ENCODE measurements at places on chromosomes 12 and 14.

DNA sequence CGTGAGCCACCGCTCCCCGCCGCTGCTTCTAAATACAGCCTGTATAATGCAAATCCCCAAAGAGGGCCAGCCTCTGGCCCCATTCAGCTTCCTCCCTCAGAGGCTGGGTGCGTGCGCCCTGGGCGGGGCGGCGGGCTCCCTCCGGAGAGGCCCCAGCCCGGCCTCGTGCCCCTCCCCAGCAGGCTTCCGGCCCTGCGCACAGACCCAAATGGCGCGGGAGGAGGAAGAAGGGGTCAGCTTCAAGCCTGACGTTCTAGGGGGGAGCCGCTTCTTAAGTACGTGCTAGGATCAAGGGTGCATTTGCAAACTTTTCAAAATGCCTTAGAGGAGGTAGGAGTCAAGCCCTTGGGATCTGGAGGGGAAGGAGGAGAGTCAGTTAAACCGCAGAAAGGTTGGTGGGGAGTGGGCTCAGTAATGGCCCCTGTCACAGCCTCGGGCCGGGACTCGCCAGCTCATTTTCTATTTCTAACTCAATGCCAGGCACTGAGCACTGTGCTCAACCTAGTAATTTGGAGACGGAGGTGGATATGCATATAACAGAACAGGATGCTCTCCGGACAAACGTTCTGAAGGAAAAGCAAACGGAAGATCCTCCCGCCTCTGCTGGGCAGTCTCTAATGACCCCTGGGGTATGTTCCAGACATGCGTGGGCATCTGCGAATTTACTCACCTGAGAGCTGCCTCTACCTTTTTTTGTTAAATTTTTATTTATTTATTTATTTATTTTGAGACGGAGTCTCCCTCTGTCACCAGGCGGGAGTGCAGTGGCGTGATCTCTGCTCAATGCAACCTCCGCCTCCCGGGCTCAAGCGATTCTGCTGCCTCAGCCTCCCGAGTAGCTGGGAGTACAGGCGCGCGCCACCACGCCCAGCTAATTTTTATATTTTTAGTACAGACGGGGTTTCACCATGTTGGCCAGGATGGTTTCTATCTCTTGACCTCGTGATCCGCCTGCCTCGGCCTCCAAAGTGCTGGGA is 32.3 kb downstream of the NINJ2 start:
- DNase-seq, result peak; percentile 75

DNA sequence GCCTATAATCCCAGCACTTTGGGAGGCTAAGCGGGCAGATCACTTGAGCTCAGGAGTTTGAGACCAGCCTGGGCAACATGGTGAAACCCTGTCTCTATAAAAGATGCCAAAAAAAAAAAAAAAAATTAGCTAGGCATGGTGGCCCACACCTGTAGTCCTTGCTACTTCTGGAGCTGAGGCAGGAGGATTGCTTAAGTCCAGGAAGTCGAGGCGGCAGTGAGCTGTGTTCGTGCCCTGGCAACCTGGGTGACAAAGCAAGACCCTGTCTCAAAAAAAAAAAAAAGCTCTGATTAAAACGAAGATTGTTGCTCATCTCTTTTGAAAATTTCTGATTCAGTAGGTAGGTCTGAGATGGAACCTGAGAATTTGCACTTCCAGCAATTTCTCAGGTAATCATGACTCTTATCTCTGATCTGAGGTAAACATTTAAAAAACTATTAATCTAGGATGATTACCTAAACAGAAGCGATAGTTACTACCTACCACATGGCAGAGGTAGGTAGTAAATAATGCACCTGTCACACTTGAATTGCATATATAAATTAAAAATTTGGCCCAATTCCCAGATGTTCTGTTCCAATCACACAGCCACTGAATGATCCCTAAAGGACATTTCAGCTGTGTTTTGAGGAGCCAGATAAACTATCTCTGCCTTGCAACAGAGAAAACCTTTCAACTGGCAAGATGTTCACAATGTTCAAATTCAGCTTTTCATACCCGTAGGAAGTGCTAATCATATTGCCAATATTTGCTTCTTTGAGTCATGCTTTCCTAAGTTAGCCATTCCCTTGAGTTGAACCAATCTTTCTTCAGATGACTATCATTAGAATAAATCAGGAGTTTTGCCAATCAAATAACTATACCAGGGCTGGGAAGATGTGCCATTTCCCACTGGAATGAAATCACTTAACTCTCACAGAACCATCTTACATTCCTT is 4.2 kb upstream of the TEP1 start:
- no peak for DNase-seq

GRCh38 chr14:79165471-79166090 is 995.4 kb downstream of the NRXN3 start:
- no peak for DNase-seq

DNA sequence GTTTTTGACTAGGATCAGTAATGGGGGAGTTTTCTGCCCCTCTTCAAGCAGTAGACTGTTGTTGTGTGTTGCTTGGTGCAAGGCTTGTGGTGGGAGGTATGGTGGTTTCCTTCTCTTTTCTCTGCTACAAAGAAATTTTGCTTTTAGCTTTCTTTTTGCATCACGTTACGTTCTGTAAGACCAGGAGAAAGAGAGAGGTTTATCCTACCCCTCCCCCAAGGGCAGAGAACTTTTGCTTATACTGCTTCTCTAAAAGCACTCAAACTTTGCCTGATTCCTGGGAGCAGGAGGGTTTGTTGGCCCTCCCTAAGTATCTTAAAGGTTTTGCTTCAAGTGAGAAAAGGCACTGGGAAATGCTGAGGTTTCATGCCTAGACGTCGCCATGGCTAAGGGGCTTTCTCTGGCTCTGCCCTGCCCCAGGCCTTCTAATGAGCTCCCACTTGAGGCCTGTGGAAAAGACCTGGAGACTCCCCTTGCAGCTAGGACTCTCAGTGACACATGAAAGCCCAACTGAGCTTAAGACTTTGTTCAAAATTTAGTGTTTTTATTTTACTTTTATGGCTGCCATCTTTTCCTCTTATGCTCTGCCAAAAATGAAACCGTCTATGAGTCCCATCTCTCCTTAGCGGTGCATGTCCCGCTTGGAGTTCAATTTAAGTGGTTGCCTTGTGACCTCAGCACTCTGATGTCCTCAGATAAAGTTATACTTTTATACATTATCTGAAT is 49.2 kb downstream of the EIF2S3B start:
- DNase-seq, result no peak

DNA sequence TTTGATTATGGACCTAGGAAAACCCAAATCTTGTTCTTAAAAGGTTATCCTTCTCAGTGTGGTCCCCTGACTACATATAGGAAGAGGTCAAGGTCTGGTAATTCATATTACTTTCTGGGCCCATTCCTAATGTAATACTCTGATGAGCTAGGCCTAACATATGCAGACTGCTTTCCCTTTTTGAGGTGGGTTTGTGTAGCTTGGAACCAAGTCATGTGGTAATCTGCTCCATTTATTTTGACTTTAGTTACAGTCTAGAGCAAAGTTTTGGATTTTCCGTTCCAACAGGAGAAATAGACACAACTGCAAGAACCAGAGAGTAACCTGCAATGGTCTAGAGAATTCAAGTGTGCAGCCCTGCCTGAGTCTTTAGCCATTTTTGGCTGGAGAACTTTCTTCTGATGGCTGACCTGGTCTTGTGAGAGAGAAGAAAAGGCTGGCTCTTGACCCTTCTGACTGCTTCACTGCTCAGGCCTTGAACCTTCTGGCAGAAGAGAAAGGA is 22.5 kb downstream of the TTC6 start:
- no peak for DNase-seq

DNA sequence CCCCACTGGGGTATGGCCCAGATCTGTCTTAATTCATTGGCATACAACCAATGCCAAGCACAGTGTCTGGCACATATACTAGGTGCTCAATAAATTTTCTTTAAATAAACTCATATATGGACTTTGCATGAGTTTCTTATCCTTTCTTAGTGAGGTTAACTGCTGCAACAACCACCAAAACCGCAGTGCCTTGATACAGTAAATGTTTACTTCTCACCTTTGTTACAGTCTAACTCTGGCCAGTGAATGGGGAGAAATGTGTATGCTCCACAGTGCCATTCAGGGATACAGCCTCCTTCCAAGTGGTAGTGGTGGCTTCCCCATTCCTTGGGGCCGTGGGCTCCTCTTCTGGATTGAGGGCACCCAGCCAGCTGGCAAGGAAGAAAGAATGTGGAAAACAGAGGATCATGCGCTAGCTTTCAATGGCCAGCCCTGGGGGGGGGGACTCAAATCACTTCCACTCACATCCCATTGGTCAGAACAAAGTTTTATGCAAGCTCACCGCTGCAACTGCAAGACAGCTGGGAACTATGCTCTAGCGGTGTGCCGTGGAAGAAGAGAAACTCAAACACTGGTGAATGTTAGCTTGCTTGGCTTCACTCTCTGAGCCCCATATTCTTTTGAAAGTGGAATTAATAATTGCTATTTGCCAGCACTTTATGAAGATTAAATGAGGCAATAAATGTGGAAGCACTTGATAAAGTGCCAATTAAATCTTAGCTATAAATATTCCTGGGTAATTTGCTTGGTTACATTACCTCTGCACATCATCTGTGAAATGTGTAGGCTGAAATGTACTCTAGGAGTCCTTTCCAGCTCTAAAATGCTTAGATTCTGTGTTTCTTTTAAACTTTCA is 51.0 kb upstream of the SOCS2 start:
- no peak for DNase-seq

DNA sequence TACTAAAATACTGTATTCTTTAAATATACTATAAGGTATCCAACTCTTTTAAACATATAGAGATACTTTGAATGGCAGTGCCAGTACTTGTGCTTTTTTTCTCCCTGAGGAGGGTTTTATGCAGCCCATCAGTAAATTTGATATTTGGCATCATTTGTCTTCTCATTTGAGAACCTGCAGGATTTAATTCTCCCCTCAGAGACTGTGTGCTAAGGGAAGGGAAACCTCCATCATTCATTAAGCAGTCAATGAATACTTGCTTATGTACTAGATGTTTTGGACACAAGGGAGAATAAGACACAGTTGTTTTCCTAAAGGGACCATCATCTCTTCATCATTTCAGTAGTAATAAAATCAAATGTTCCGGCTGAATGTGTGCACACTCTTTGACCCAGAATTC is 40.8 kb downstream of the FRS2 start:
- DNase-seq, result no peak

- no peak for DNase-seq
Measured at GRCh38 chr14:68477110-68477455, 315.8 kb downstream of the ZFP36L1 start.

- DNase-seq, result no peak
Measured at GRCh38 chr12:59429766-59430165, 166.1 kb upstream of the SLC16A7 start.

DNA sequence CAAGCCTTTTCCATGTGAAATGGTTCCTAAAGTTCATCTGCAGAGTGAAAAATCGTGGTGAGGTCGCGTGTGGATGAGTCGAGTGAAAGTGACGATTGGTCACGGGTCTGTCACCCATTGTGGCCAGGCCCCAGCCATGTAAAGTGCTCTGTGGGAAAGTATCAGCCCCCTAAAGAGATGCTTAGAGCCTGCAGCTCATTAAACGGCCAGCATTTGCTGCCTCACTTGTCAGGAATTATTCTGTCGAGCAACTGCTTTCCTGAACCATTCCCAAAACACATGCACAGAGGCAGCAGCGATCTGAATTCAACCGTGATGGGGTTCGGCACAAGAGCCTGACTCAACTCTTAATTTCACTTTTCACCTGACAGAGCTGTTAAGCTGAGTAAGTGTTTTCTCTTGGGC is 16.0 kb downstream of the DBX2 start:
- no peak for DNase-seq

GRCh38 chr12:104519190-104520019 is 62.7 kb downstream of the CHST11 start:
- DNase-seq, result no peak

GRCh38 chr12:44317651-44318126 is 481.8 kb downstream of the TMEM117 start:
- no peak for DNase-seq

- no peak for DNase-seq
Measured at GRCh38 chr12:62250671-62251608, 9.3 kb upstream of the USP15 start.

DNA sequence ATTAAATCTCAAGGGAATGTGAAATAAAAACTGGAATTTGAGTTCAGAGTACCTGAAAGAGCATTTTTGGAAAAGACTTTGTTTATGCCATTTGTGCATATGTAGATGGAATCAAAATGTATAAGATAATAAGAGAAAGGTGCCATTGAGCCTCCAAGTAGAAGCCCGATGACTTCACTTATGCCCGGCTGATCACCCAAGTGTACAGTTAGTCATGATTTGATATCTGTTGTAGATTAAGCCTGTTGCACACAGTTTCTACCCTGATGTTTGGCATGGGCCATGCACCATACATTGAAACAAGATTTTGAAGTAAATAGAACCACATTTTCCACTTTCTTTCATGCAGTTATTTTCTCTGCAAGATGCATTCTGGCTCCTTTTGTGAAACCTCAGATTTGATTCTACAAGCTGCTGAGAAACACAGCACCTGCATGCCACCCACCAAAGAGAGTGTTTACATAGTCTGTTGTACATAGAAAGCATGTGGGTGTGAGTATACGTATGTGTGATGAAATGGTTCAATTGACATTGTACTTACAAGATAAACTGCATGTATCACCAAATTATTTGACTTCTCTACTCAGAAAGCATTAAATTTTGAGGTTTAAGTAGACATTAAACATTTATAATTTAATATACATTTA is 772.5 kb downstream of the DIO2 start:
- DNase-seq, result no peak

- no peak for DNase-seq
Measured at GRCh38 chr12:122757568-122757967, 4.9 kb downstream of the DENR start.

- DNase-seq, result no peak
Measured at GRCh38 chr14:100442498-100443490, 119.7 kb downstream of the SLC25A47 start.

GRCh38 chr12:93403988-93404803 is 26.5 kb downstream of the NUDT4 start:
- no peak for DNase-seq

- no peak for DNase-seq
Measured at GRCh38 chr14:105448706-105449111, 25.9 kb upstream of the CRIP2 start.

GRCh38 chr12:63919756-63920155 is 75.3 kb downstream of the SRGAP1 start:
- DNase-seq, result no peak

- no peak for DNase-seq
Measured at GRCh38 chr12:92543359-92543758, 159.4 kb upstream of the PLEKHG7 start.

- no peak for DNase-seq
Measured at GRCh38 chr12:34287986-34288962, 266.0 kb downstream of the ALG10 start.

- DNase-seq, result no peak
Measured at GRCh38 chr14:54673193-54674045, 106.5 kb downstream of the SAMD4A start.

GRCh38 chr14:93133464-93133863 is 17.7 kb upstream of the ITPK1 start:
- DNase-seq, result no peak

GRCh38 chr12:62320054-62320453 is 59.9 kb downstream of the USP15 start:
- no peak for DNase-seq
